IMR-90 (cell line): ENCODE measurements at places on chromosomes 16 and 17. TPM values are rescaled to one million over a fixed set of nuclear protein-coding genes. Genes with fewer than 3 reads are reported as not detected.

- DNase-seq = no peak
Observed at GRCh38 chr16:5026664-5027063, 7.1 kb downstream of the NAGPA start.

The NUP93 gene
- total RNA-seq = 70.3 and 72.6 TPM in 2 replicates

- DNase-seq = no peak
Observed at GRCh38 chr16:2478279-2478678, 3.4 kb downstream of the TBC1D24 start.

The TMEM231 gene
- 7.5 and 10.6 TPM in 2 replicates for total RNA-seq

The FOXN1 gene
- total RNA-seq = not detected in 2 replicates

The SCNN1B gene
- not detected in 2 replicates for total RNA-seq

The PIGS gene
- total RNA-seq = 27.5 and 28.7 TPM in 2 replicates

The MRPL27 gene
- 152 and 202 TPM in 2 replicates for total RNA-seq

The MSLN gene
- total RNA-seq = not detected in 2 replicates

The CCL4L2 gene
- total RNA-seq = not detected in 2 replicates

DNA sequence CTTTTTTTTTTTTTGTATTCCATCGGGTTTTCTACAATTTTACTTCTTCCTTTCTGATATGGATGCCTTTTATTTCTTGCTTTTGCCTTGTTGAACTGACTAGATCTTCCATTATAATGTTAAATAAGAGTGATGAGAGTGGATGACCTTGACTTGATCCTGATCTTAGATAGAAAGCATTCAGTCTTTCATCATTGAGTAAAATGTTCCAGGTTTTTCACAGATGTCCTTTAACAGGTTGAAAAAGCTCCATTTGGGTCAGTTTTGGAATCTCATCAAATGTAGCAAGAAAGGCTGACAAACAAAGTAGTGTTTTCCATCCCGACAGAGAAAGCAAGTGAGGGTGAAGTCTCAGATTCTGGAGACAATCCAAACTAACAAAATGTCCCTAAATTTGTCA, 27.2 kb upstream of the WIPI1 start:
- no peak for DNase-seq

DNA sequence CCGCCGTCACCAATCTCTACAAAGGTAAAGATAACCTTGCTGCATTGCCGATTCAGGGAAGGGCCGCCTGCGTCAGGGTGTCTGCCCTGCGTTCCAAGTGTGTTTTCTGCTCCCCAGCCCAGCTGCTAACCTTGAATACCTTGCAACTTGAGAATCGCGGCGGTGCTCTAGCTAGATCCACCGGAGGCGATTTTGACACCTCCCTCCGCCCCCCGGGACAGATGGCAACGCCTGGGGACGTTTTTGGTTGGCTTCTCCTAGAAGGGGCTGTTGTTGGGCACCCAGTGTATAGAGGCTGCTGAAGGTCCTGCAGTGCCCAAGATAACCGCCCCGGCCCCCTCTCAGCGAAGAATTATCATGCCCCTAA, 1.5 kb downstream of the HAPSTR1 start:
- no peak for DNase-seq

The KIF2B gene
- total RNA-seq = not detected in 2 replicates

GRCh38 chr17:81858967-81859905, 1.1 kb downstream of the P4HB start:
- DNase-seq = no peak

The KRTAP4-9 gene
- not detected in 2 replicates for total RNA-seq

GRCh38 chr16:2777903-2778629, 986 bp upstream of the ELOB start:
- DNase-seq = no peak

DNA sequence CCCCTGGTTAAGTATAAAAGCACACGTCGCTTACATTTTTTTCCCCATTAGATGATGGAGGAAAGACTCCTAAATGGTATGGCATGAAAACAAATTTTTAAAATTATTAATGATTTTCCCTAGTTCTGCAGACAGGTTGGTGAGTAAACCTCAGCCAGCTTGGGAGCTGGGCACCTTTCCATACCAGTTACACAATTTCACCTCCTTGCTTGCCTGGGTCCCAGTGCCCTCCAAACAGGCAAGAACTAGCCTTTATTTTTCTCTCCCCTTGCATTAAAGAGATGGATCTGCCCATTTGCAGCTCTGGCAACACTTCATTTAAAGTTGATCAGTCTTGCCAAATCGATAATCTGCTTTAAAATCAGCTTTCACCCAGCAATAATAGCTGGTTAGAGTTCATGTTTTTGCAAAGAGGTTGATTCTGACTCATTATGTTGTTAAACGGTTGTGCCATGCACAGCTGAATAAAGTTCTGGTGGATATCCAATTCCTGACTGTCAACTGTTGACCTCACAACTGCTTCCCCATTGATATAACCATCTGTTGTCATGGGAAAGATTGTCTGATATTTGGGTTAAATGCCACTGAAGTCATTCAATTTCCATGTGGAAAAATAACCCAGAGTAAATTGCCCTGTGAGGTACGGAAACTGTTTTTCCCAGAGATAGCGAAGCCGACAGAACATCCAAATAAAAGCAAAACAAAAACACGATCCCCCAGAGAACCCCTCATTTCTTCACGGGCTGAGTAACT, 1.3 kb downstream of the C17orf58 start:
- peak; percentile 83 for DNase-seq

GRCh38 chr16:85667261-85667660, 21.5 kb downstream of the GINS2 start:
- DNase-seq = no peak

GRCh38 chr16:51624080-51624775, 473.2 kb upstream of the SALL1 start:
- no peak for DNase-seq

GRCh38 chr16:2031081-2031577, 4.4 kb downstream of the NHERF2 start:
- DNase-seq = no peak

DNA sequence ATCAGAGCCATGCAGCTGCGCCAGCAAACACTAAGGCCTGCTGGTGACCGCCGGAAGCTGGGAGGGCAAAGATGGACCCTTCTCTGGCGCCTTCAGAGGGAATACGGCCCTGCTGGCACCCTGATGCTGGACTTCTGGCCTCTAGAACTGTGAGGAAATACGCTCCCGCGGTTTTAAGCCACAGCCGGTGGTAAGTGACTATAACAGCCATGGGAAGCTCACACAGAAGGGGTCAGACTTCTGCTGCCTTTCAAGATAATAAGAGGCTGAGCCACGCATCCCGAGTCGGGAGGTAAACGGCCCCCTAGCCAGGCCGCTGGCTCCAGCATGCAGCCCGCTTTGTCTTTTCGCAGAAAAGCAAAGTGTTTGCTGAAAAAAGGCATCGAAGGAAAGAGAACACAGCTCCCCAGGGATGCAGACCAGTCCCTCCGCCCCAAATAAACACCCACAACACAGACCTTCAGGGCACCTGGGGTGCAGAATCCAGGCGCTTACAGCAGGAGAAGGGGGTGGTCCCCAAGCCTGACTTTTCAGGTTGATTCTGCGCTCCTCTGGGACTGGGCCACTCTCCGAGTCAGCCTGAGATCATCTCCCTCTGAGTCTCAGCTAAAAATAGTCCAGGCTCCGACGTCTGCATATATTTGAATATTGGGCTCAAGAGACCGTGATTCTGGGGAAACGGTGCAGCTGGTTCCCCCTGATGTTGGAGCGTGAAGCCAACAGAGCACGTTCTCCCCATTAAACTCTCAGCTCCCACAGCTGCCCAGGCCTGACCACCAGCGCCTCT, 89.7 kb downstream of the MGAT5B start:
- peak; percentile 21 for DNase-seq

GRCh38 chr16:55301385-55302008, 22.5 kb upstream of the IRX6 start:
- no peak for DNase-seq

The CD300A gene
- total RNA-seq = not detected in 2 replicates

GRCh38 chr17:78406920-78407319, 28.5 kb downstream of the PGS1 start:
- no peak for DNase-seq

The DLX3 gene
- not detected in 2 replicates for total RNA-seq

- no peak for DNase-seq
Observed at GRCh38 chr16:82814059-82814458, 187.3 kb downstream of the CDH13 start.

DNA sequence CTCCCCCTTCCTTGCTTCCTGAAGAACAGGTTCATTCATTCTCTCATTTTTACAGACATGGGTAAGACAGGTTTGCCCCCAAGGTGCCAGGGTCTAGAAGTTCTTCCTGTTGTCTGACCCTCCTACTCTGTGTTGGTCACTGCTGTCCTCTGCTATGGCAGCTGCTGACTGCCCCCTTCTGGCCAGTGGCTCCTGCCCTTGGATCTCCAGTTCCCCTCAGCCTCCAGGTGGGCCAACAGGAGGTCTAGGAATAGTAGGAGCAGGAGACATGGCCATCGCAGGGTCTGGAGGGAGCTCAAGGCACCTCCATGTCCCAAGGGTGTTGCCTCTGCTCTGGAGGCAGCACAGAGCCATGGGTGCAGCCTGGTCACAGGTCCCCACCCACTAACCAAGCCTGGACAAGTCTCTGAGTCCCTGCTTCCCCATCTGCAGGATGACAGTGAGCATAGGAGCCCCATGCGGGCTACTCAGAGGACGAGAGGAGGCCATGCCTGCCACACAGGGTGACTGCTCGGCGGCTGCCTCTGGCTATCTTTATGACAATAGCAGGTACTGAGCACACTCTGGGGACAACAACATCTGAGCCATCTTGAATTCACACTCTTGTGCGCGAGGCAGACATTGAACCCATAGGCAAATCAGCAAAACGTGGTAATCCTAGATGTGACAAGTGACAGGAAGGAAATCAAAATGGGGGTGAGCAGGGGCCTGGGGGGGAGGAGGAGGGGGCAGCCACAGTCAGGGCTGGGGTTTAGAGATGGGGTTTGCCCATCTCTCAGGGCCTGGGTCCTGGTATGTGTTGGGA, 27.0 kb upstream of the NXPH3 start:
- peak; percentile 30 for DNase-seq

The PRSS27 gene
- total RNA-seq = under 0.01 TPM in 2 replicates

The SMPD3 gene
- total RNA-seq = not detected in 2 replicates

The IRX3 gene
- total RNA-seq = not detected in 2 replicates

GRCh38 chr16:56460101-56460500, 8.7 kb downstream of the OGFOD1 start:
- DNase-seq = no peak

- no peak for DNase-seq
Observed at GRCh38 chr16:85200471-85201278, 88.4 kb upstream of the CIBAR2 start.

- DNase-seq = no peak
Observed at GRCh38 chr16:84686707-84687298, 13.0 kb upstream of the USP10 start.

GRCh38 chr16:11556214-11556819, 30.4 kb downstream of the LITAF start:
- no peak for DNase-seq

DNA sequence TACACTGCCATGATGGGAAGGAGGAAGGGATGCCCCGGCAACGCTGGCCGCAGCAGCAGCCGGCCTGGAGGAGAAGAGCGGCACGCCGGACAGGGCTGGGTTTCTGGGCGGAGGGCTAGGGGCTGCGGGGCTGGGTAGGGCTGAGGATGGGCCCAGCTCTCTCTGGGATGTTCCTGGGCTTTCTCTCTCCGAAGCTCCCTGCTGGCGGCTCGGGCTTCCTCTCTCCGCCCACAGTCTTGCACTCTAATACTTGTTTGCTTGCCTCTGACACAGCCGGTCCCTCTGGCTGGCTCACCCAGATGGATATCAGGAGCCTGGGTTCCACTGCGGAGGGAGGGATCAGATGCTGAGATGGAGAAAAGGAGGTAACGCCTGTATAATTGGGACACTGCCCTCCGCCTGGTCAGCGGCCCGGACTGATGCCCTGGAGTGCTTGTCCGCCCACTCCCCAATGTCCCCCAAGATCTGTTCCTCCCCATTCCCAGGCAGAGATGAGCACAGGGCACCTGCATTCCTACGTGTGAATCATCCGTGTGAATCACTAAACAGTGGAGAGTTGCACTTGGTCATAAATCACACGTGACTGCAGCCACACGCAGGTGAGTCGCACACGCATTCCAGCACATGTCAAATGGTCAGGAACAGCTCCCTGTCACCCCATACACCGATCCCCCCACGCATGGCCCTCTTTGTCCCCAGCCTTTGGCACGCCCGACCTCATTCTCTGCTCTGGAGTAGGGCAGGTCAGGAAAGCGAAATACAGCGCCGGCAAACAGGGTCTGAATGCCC, at the start of gene ALOXE3:
TSS of gene ALOXE3 (minus strand) at position 535 of the 789 bp plus-strand sequence. CDS start at position 11, 524 bp downstream.
- DNase-seq = peak; percentile 64

GRCh38 chr16:5603836-5604235, 506.2 kb upstream of the EEF2KMT start:
- no peak for DNase-seq
